Neural progenitor cell (in vitro differentiated cells): ENCODE measurements at places on chromosomes 16 and 17. TPM values are rescaled to one million over a fixed set of nuclear protein-coding genes. Genes with fewer than 3 reads are reported as not detected.

GRCh38 chr17:16211590-16211989, 3.7 kb downstream of the NCOR1 start:
- no peak overlapping the region for H3K4me3 ChIP-seq
- no peaks in the 10 kb centered on the region for H3K36me3 ChIP-seq
- no peak for DNase-seq
- H3K27ac ChIP-seq = no peak overlapping the region
- H3K4me1 ChIP-seq = peaks cover 8% of the 10 kb centered on the region

GRCh38 chr17:6045621-6046357, 24.4 kb upstream of the WSCD1 start:
- DNase-seq = no peak
- H3K4me1 ChIP-seq = no peaks in the 10 kb centered on the region
- no peaks in the 10 kb centered on the region for H3K27me3 ChIP-seq
- no peak overlapping the region for H3K4me3 ChIP-seq
- no peak overlapping the region for H3K27ac ChIP-seq

DNA sequence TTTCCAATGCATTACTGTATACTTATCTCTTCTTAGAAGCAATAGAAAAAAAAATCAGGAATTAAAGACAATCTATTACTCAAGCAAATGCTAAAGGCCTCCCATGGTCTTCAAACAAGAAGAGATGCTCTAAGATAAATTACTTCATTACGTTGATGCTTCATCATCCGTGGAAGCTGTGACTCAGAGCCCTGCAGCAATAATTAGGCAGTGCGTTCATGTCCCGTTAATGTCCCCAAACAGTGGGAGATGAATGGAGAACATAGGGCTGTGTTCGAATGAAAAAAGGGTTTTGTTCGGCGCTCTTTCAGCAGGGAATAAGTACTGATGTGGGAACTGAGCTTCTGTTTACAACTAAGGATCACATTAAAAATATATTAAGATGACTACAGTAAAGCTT, 15.9 kb upstream of the PDXDC1 start:
- no peaks in the 10 kb centered on the region for H3K27me3 ChIP-seq
- H3K36me3 ChIP-seq = no peaks in the 10 kb centered on the region
- H3K27ac ChIP-seq = no peak overlapping the region
- peak; percentile 29 for DNase-seq

DNA sequence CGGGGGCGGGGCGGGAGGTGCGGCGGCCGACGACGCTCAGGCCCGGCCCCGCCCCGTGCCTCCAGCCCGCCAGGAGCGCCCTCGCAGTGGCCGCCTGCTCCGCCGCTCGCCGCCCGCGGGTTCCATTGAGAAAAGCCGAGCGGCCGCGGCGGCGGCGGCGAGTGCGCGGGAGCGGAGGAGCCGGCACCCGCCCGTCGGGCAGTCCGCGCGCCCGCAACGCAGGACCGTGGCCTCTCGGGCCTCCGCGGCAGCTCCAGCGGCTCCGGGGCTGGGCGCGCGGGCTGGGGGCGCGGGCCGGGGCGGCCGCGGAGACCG, at the start of gene ZFPM1:
Gene ZFPM1 (plus strand): TSS at position 64 of the 315 bp plus-strand sequence. CDS start 359 bp downstream, outside the sequence.
- peak within 1 kb of the TSS; percentile 59 for H3K4me3 ChIP-seq
- peaks cover 80% of the 10 kb centered on the region for H3K27me3 ChIP-seq
- H3K36me3 ChIP-seq = no peaks in the 10 kb centered on the region
- peaks cover 16% of the 10 kb centered on the region for H3K4me1 ChIP-seq

- no peak for DNase-seq
- no peaks in the 10 kb centered on the region for H3K27me3 ChIP-seq
- peaks cover 10% of the 10 kb centered on the region for H3K4me1 ChIP-seq
- H3K4me3 ChIP-seq = no peak overlapping the region
- H3K27ac ChIP-seq = no peak overlapping the region
Measured at GRCh38 chr17:61251939-61252865, 147.4 kb upstream of the TBX2 start.

DNA sequence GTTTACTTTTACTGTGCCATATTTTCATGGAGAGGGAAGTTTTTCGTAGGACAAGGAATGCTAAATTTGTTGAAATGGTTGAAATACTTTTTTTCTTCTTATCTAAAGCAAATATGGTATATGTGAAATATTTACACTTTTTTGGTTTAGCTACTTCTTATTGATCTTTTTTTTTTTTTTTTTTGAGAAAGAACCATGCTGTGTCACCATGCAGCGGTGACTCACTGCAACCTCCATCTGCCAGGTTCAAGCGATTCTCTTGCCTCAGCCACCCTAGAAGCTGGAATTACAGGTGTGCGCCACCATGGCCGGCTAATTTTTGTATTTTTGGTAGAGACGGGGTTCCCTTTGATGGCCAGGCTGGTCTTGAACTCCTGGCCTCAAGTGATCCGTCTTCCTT, 100.5 kb downstream of the FTO start:
- no peaks in the 10 kb centered on the region for H3K27me3 ChIP-seq
- H3K36me3 ChIP-seq = peaks cover 7% of the 10 kb centered on the region
- H3K27ac ChIP-seq = no peak overlapping the region
- H3K4me3 ChIP-seq = no peak overlapping the region
- H3K4me1 ChIP-seq = peaks cover 14% of the 10 kb centered on the region

DNA sequence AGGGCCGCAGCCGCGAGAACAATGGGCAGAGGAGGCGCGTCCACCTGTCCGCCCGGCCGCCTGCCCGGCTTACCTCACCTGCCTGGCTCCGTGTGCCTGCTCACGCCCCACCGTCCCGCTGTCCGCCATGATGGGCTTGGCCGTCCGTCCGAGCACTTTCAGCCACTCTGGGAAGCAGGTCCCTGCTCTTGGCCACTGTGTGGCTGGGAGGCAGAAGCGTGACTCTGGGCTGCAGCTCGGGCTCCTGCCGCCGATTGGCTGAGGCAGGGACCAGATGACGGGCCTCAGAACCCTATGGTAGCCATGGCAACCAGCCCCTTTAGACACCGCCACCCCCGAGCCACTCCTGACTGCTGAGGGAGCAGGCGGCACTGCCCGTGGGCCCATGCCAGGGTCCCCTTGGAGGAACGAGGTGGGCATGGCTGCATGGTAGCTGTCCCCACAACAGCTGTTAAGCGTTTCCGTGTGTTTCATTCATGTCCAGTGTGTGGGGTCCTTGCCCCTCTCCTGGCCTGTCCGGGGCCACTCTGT, 8.9 kb upstream of the AXIN1 start:
- no peak overlapping the region for H3K4me3 ChIP-seq
- H3K27me3 ChIP-seq = no peaks in the 10 kb centered on the region
- H3K27ac ChIP-seq = no peak overlapping the region
- no peaks in the 10 kb centered on the region for H3K4me1 ChIP-seq

- no peaks in the 10 kb centered on the region for H3K36me3 ChIP-seq
- H3K4me3 ChIP-seq = no peak overlapping the region
- peaks cover 4% of the 10 kb centered on the region for H3K4me1 ChIP-seq
- no peak overlapping the region for H3K27ac ChIP-seq
- H3K27me3 ChIP-seq = peaks cover 3% of the 10 kb centered on the region
- peak; percentile 42 for DNase-seq
Measured at GRCh38 chr17:79332011-79332554, 257.5 kb downstream of the ENGASE start.

DNA sequence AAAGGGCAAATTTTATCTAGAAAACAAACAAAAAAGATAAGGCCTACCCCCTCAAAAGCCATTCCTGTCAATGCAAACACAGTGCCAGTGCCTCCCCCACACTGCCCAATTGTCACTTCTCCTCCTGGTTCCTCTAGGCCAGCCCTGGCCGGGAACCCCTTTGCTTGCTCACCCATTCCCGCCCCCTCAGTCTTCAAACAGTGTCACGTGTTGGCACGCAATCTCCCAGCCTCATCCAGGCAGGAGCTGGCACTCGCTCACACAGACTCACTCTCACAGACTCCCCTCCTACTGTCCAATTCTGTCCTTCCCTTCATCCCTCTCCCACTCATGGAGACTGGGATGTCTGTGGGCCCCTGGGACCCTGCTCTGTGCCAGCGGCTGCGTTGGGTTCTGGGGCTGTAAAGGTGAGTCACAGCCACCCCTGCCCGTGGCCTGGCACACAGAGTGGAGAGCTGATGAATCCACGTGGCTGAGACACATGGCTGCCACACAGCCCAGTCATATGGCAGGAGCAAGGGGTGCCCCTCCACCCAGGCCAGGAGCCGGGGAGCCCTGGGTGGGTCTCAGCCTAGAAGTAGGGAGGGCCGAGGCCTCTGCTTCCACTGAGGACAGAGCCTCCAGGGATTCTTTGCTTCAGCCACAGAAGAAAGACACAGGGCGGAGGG, 54.8 kb downstream of the VAC14 start:
- H3K36me3 ChIP-seq = no peaks in the 10 kb centered on the region
- H3K4me3 ChIP-seq = no peak overlapping the region
- H3K4me1 ChIP-seq = peaks cover 12% of the 10 kb centered on the region
- DNase-seq = no peak
- no peak overlapping the region for H3K27ac ChIP-seq

DNA sequence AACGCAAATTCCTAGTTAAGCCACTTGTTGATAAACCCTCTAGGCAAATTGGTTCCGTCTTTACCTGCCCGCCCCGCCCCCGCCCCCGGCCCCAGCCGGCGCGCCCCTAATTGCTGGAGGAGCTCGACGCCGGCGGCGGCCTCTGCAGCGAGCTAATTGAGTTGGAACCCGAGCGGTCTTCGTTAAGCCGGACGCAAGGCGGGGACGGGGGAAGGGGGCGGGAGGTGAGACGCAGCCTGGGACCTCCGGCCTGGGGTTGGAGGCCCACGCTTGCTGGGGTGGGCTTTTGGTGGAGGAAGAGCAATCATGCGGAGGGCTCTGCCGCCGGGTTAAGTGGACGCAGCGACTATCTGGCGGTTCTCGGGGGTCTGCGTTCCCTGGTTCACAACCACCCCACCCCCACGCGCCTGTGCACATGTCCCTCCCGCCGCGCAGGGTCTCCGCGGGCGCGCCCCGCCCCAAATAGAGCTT, 12.7 kb upstream of the FOXF1 start:
- no peak overlapping the region for H3K27ac ChIP-seq
- peaks cover 37% of the 10 kb centered on the region for H3K4me1 ChIP-seq
- DNase-seq = peak; percentile 92
- H3K4me3 ChIP-seq = peak overlapping the region; percentile 27

DNA sequence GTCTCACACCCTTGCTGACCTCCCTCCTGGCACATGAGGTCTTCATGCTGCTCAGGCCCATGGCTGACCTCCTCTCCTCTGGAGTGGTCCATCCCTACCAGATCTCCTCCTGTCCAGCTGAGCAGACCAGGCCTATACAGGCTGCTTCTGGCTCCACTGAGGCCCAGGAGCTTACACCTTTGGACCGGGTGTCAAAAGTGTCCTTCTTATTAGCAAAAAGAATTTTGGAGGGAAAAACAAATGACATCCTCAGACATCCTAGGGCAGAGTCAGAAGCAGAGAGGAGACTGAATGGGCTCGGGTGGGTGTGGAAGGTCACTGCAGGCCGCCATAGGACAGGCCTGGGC, 38.1 kb downstream of the WSB1 start:
- DNase-seq = no peak
- H3K4me3 ChIP-seq = no peak overlapping the region
- H3K4me1 ChIP-seq = peaks cover 3% of the 10 kb centered on the region
- no peaks in the 10 kb centered on the region for H3K36me3 ChIP-seq
- no peaks in the 10 kb centered on the region for H3K27me3 ChIP-seq

DNA sequence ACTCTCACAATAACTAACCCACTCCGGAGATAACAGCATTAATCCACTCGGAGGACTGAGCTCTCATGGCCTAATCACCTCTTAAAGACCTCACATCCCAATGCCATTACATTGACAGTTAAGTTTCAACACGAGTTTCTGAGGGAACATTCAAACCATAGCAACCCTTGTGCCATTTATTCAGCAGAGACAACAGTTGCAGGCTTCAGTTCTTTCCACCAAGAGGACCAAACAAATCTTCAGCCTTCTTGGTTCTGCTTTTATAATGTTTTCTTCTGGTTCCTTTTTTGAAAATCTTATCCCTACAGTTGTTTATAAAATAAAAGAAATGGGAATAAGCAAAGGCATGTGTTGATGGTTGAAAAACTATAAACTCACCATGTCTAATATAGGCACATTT, 2.1 kb upstream of the CD300E start:
- no peaks in the 10 kb centered on the region for H3K36me3 ChIP-seq
- no peak for DNase-seq
- H3K27me3 ChIP-seq = peaks cover 53% of the 10 kb centered on the region
- peaks cover 3% of the 10 kb centered on the region for H3K4me1 ChIP-seq
- no peak overlapping the region for H3K27ac ChIP-seq

- H3K27me3 ChIP-seq = no peaks in the 10 kb centered on the region
- no peaks in the 10 kb centered on the region for H3K4me1 ChIP-seq
- DNase-seq = no peak
- H3K4me3 ChIP-seq = no peak overlapping the region
Measured at GRCh38 chr16:23667355-23667659, 11.4 kb upstream of the PLK1 start.

DNA sequence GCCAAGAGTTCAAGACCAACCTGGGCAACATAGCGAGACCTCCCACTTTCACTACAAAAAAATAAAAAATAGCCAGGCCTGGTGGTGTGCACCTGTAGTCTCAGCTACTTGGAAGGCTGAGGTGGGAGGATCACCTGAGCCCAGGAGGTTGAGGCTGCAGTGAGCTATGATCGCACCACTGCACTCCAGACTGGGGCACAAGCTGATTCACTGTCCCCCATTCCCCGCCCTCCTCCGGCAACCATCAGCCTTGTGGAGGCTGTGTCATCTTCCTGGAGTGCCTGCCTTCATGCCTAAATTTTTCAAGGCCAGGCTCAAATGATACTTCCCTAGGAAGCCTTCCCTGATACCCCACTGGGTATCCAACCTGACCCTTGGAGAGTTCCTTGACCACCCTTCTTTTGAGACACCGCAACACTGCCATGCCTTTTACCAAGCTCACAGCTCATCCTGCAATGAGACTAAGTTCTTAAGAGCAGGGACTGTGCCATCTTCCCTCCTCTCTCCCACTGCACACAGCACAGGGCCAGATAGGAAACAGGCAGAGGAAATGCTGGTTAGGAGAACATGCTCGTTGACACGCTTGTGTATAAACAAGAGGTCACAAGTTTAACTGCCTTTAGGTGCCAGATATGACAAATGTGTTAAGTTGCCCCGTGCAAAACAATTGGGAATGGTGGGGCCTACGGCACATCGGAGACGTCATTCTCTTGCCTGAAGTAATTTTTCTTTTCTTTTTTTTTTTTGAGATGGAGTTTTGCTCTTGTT, 3.9 kb upstream of the SRCAP start:
- DNase-seq = no peak
- H3K36me3 ChIP-seq = no peaks in the 10 kb centered on the region
- H3K27ac ChIP-seq = no peak overlapping the region
- peaks cover 8% of the 10 kb centered on the region for H3K4me1 ChIP-seq
- H3K4me3 ChIP-seq = no peak overlapping the region
- H3K27me3 ChIP-seq = peaks cover 38% of the 10 kb centered on the region

GRCh38 chr17:65474660-65475059, 86.8 kb downstream of the AXIN2 start:
- DNase-seq = no peak
- peaks cover 9% of the 10 kb centered on the region for H3K4me1 ChIP-seq
- no peak overlapping the region for H3K27ac ChIP-seq
- no peak overlapping the region for H3K4me3 ChIP-seq
- H3K27me3 ChIP-seq = no peaks in the 10 kb centered on the region
- H3K36me3 ChIP-seq = no peaks in the 10 kb centered on the region

- H3K27me3 ChIP-seq = peaks cover 48% of the 10 kb centered on the region
- no peaks in the 10 kb centered on the region for H3K36me3 ChIP-seq
- peak overlapping the region; percentile 91 for H3K4me3 ChIP-seq
- peaks cover 7% of the 10 kb centered on the region for H3K4me1 ChIP-seq
Measured at GRCh38 chr16:57092786-57093411, 516 bp downstream of the CPNE2 start.

ABCC12 gene
- 0.06 and 0.12 TPM in 2 replicates for total RNA-seq

DNAI2 gene
- total RNA-seq = not detected in 2 replicates

ABCA6 gene
- total RNA-seq = not detected in 2 replicates

SEPTIN12 gene
- not detected in 2 replicates for total RNA-seq

ADAT1 gene
- 76.6 and 86.4 TPM in 2 replicates for total RNA-seq

TBC1D28 gene
- 0.09 TPM in 1 of 2 replicates, not detected in the other for total RNA-seq

MRM3 gene
- 22.3 and 26.1 TPM in 2 replicates for total RNA-seq

C17orf75 gene
- 38.2 and 57.4 TPM in 2 replicates for total RNA-seq
